ENCODE measurements at places on chromosomes 2 and 18. TPM values are rescaled to one million over a fixed set of nuclear protein-coding genes. Genes with fewer than 3 reads are reported as not detected.

The RBM44 gene
- total RNA-seq = 0.14 TPM

GRCh38 chr2:197614532-197614931, 60.9 kb downstream of the RFTN2 start:
- DNase-seq = no peak

The MBD2 gene
- 165 TPM for total RNA-seq

DNA sequence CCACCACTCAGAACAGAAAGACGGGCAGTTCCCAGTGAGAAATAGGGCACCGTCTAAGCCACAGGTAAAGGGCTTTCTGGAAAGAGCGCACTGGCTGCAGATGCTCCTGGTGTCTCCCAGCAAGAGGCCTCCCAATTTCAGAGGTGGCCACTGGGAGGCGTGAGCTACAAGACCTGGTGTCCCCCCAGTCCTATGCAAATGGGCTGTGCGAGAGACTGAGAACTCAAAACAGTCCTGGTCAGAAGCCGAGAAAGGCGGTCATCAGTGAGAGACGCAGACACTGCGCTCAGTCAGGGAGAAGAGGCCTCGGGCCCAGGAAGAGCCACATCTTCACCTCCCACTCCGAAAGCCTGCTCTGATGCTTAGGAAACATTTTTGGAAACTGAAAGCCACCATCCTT, 179.5 kb downstream of the EIPR1 start:
- DNase-seq = no peak

The SPC25 gene
- total RNA-seq = 13.2 TPM

DNA sequence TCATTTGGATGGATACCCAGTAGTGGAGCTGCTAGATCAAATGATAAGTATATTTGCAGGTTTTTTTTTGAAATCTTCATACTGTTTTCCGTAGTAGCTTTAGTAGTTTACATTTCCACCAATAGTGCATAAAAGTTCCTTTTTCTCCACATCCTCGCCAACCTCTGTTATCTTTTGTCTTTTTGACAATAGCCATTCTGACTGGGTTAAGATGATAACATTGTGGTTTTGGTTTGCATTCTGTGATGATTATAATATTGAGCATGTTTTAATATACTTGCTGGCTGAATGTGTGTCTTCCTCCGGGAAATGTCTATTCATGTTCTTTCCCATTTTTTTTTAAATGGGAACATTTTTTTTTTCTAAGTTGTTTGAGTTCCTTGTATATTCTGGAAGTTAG, 260.0 kb downstream of the GULP1 start:
- no peak for DNase-seq

The ZNF385B gene
- 1.2 TPM for total RNA-seq

GRCh38 chr2:182324665-182325064, 102.2 kb downstream of the PDE1A start:
- DNase-seq = peak; percentile 10

The C1GALT1C1L gene
- 0.61 TPM for total RNA-seq

- no peak for DNase-seq
These were observed 75.8 kb downstream of the PHLPP1 start for GRCh38 chr18:62790871-62791772.

DNA sequence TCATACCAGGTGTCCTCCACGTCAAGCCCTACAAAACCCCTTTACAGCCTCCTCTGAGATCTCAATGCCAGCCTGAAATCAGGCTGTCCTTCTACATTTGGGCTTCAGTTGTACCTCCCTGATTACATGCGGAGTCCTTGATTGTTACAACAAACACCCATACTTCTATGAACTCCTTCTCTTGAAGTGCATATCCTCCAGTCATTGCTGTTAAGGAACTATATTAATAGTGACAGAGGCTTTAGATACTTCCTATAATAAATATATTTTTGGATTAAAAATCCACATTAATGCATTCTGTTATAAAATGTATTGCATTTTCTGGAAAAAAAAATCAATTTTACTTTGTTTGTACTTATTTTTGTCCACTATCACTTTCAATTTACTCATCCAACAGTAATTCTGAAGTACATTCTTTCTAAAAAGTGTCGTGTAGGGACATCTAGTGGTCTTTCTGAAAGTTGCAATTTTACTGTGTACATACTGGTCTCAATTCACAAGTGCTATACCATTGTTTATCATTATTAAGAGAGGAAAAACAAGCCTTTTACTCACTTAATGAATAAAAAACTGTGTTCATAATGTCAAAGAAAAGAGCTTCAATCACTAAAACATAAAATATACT, 316.4 kb downstream of the DSEL start:
- peak; percentile 37 for DNase-seq

DNA sequence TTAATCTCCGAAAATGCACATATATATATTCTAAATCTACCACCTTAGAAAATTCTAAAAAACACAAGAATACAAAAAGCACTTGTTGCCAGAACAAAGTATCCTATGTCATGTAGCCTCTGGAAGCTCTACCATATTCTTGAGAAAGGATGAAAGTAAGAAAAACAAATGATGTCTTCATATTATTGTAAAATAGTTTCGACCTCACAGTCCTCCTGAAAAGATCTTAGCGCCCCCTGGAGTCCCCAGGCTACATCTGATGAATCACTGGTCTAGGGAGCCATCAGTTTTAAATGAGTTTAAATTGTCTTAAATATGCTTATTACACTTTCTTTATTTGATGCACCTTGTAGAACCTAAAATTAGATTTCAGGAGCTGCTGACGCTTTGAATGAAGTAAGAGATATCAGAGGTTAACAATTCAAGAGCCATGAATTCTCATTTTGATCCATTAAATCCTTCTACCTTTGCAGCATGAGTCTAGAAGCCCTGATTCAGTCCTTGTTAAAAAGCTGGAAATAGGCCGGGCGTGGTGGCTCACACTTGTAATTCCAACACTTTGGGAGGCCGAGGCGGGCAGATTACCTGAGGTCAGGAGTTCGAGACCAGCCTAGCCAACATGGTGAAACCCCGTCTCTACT, 138.8 kb downstream of the MCFD2 start:
- DNase-seq = peak; percentile 46

The CXCR2 gene
- total RNA-seq = 0.17 TPM

DNA sequence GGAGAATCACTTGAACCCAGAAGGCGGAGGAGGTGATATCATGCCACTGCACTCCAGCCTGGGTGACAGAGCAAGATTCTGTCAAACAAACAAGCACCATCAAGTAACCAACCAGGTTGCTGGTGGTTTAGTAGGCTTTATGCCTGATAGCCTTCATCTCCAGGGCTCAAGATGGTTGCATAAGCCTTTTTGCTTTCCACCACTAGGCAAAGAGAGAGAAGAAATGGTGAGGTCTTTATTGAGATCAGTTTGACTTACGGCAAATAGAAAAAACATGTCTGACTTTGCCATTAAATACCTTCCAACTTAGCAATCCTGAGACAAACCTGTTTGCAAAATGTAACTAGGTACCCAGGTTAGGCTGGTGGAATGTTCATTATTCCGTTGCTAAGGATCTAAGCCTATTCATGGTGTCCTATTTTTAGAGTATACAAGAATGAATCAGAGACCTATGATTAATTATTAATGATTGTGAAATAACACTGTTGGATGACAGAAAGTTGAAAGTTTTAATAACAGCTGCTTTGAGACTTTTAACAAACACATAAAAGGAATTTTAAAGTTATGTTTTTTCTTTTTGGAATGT, 53.5 kb upstream of the SLC38A11 start:
- peak; percentile 98 for DNase-seq

DNA sequence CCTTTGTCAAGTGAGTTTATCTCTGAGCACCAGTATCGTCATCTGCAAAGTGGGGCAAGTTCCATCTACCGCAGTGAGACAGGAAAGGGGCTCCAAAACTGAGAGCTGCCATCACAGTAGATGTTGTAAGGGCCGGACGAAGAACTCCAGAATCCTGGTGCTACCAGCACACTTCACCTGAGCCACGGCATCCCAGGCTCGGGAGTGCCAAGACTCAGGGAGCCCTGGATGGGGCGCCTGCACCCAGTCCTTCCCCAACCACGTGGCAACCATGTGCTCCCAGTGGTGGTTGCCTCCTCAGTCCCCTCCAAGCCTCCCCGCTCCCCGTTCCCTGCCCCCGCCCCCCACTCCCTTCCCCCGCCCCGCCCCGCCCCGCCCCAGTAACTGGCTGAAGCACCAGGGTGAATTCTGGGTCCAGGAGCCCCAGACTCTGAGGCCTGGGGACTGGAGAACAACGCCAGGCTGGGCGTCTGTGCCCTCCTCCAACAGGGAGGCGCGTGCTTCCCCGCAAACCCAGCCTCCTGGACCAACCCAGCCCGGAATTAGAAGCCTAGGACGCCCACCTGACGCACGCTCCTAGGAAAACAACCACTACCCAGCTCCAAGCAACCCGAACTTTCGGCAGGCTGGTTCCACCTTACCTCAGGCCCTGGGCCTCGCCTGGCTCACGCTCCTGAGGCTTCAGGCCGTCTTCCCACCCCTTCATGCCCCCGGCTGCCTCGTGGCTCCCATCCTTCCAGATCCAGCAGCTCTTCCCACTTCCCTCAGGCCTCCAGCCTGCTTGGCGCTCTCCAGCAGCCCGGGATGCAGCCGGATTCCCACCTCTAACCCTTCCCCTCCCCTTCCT, 67.6 kb downstream of the LAMA3 start:
- no peak for DNase-seq

- DNase-seq = peak; percentile 91
These were observed 72.3 kb downstream of the IL1R2 start for GRCh38 chr2:102063941-102064678.

The CCDC150 gene
- 4.8 TPM for total RNA-seq

- no peak for DNase-seq
These were observed 321.5 kb upstream of the HNRNPA3 start for GRCh38 chr2:176891105-176891504.

DNA sequence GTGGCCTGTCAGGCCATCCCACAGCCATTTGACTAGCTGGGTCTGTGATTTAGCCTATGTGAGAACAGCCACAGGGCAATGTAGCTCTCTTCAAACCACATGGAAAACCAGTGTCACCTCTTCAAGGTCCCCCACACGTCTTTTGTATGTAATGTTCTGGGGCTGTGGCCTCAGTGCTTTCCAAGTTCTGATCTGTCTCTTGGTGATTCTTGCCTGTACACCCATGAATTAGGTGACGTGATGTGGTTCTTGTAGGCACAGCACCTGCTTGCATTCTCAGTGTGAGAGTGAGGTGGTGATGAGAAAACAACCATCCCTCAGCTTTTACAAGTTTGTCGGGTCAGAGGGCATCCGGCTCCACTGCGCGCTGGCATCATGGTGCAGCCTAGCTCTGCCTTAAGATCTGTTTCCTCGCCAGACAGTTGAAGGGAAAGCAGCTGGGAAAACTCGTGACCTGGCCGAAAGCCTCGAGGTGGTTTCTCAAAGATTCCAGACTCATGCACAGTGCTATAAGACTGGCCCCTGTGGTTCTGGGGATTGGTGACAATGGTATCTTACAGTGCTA, 125.8 kb downstream of the TANC1 start:
- no peak for DNase-seq

- DNase-seq = no peak
These were observed 190.0 kb downstream of the ALPK2 start for GRCh38 chr18:58438958-58439300.

The CRYBA2 gene
- not detected for total RNA-seq

The GCA gene
- total RNA-seq = 6.4 TPM

The NDC80 gene
- total RNA-seq = 15.3 TPM

GRCh38 chr2:17166506-17166905, 351.7 kb downstream of the RAD51AP2 start:
- no peak for DNase-seq

GRCh38 chr2:195404651-195405050, 252.4 kb upstream of the SLC39A10 start:
- no peak for DNase-seq

DNA sequence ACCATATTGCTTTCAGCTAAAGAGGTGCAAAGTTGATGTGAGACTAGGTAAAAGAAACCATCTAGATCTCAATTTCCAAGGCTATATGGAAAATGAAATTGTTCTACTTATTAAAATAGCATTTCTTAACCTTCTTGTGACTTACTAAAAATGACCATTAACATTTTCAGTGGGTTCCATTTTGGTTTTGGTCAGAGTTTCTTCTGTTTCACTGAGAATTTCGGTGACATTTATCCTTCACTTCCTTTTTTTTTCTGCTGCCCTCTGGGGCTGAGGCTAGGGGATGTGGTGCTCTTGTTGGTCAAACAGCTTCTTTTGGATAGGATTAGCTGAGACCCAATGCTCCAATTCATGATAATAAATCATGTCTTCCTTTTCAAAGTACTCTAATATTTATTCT, 44.3 kb upstream of the REL start:
- no peak for DNase-seq

The MDH1B gene
- 1.8 TPM for total RNA-seq

- peak; percentile 33 for DNase-seq
These were observed 989.7 kb upstream of the CRIM1 start for GRCh38 chr2:35365859-35366258.

GRCh38 chr2:218284106-218284811, 8.0 kb downstream of the TMBIM1 start:
- DNase-seq = peak; percentile 86

DNA sequence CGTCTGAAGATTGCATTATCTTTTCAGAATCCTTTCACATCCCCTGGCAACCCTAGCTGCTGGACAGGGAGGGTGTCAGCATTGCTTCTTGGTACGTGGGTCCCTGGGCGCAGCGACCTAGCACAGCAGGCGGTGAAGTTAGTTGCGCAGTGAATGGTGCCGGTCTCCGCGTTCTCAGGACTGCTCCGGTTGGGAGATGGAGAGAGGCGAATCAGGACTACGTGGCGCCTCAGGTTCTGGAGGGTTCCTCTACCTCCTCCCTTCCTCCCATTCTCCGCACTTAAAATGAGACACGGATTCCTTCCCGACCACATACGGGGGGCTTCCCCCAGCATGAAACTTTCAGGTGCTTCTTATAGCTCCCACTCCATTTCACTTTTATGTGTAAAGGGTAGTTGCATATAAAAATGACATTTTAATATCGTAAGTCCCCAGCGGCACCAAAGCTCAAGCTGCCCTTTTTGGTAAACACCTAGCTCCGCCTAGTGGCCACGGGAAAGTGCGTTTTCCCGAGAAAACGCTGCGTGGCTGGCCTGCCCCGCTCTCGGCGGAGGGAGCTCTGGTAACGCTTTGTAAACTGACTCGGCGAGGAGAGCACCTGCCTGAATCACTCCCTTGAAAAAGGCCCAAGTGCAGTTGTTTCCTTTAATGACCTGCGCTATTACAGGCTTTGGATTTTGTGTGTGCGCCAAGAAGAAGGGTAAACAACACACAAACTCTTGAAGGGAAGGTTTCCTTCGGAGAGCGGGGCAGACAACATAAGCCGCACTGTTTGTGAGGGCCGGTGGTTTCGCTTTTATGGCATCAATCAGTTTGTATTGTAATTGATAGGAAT, 32.9 kb upstream of the INHBB start:
- DNase-seq = peak; percentile 74

The MREG gene
- total RNA-seq = 30.1 TPM

The EVX2 gene
- not detected for total RNA-seq

DNA sequence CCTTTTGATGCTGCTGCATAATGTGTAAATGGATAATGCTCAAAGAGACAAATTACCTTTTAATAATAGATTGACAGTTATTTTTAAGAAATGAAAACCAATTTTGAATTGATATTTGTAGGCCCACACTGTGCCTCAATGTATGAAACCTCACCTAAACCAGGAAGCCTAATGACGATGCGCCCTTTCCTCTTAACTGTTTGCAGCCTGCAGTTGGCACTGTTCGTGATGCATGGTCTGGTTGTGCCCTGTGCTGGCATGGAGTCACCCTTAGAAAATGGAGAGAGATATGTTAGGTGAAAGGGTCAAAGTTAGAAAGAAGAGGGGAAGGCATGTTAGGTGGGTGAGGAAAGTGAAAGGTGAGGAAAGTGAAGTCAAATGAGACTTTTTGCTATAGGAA, 390.2 kb downstream of the PTPRM start:
- DNase-seq = no peak

- DNase-seq = no peak
These were observed 14.1 kb downstream of the CRIM1 start for GRCh38 chr2:36369716-36370115.

The LIPG gene
- total RNA-seq = 78.8 TPM

The FAP gene
- 52.8 TPM for total RNA-seq

GRCh38 chr2:145096582-145096981, 576.7 kb upstream of the ZEB2 start:
- peak; percentile 67 for DNase-seq

Measured in mammary epithelial cell (primary cell).